ENCODE measurements at places on chromosomes 3 and 15. TPM values are rescaled to one million over a fixed set of nuclear protein-coding genes. Genes with fewer than 3 reads are reported as not detected.

Gene CCDC66
- 49.2 TPM for total RNA-seq

Gene EHHADH
- total RNA-seq, result 1.1 TPM

Gene FBLN2
- not detected for total RNA-seq

Gene GOLGA6B
- total RNA-seq, result not detected

All from natural killer cell treated with Interleukin-12 subunit alpha and Interleukin-12 subunit beta and Interleukin-15 and Interleukin-18, amount 100 ng/mL, for 72 hours (primary cell).